ENCODE measurements at places on chromosomes 3 and 15.
A peak's percentile ranks its signal among the peaks of the same experiment; 100 is the strongest.

DNA sequence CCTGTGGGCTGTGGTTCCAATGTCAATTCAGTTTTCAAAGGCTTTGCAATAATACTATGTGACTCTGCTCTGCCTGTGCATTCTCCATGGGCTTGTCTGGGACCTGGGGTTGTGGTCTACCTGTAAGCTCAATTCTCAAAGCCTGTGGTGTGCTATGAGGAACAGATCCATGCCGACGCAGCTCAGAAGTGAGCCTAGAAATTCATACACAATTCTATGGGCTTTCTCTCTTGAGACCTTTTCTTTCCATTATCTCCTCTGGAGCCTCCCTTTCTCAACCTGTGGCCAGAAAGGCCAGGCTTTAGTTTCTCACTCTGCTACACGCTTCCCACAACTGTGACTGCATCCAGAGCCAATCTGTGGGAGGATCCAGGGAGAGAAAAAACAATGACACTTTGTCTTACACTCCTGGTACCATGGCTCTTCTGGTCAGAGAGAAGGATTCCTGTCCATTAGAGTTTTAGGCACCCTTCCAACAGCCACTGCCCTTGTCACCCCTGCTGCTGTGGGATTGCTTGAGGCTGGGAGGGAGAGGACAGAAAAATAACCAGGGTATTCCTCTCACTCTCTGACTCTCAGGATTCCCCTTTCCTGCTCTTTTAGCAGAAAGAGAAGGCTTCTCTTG is 34.1 kb upstream of the KLF13 start:
- no peak for DNase-seq

- DNase-seq, result peak; percentile 100
These were observed 73.8 kb upstream of the HEG1 start for GRCh38 chr3:125129512-125129997.

- peak; percentile 64 for DNase-seq
These were observed 524.2 kb upstream of the LMCD1 start for GRCh38 chr3:7977245-7978086.

DNA sequence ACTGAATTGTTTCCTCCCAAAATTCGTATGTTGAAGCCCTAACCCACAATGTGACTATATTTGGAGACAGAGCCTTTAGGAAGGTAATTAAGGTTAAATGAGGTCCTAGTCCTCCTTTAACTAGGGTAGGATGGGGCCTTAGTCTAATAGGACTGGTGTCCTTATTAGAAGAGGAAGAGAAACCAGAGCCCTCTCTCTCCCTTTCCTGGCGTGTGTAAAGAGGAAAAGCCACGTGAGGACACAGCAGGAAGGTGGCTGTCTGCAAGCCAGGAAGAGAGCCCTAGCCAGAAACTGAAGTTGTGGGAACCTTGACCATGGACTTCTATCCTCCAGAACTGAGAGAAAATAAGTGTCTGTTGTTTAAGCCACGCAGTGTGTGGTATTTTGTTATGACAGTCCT is 94.3 kb downstream of the OXNAD1 start:
- DNase-seq, result no peak

All from fibroblast of skin of right biceps (primary cell).